ENCODE measurements at places on chromosomes 5 and 9.
A peak's percentile ranks its signal among the peaks of the same experiment; 100 is the strongest.

- DNase-seq = no peak
Observed at GRCh38 chr9:7910426-7911020, 110.9 kb upstream of the DMAC1 start.

DNA sequence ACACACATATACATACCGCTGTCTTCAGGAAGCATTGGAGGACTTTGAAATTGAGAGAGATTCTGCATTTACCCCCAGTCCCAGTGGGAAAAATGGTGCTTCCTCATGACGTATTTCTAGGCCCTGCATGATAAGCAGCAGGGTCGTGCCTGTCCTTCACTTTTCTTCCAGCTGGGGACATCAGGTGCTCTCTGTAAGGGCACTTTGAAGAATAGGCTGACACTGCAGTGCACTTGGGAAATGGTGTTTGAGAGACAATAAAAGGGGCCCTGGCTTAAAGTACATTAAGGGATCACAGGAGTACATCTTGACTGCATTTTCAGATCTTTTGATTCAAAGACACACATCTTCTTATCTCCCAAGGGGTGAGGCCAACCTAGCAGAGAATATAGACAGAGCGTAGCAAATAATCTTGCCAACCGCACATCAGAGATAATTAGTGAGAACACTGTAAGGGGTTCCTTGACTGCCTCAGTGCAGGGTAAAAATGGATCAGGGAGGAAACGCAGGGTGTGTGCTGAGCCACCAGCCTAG is 437.9 kb downstream of the CSNK1G3 start:
- DNase-seq = no peak

GRCh38 chr5:42620579-42621216 is 135.9 kb upstream of the CCDC152 start:
- DNase-seq = no peak

GRCh38 chr9:132126680-132127236 is 35.1 kb upstream of the NTNG2 start:
- DNase-seq = no peak

DNA sequence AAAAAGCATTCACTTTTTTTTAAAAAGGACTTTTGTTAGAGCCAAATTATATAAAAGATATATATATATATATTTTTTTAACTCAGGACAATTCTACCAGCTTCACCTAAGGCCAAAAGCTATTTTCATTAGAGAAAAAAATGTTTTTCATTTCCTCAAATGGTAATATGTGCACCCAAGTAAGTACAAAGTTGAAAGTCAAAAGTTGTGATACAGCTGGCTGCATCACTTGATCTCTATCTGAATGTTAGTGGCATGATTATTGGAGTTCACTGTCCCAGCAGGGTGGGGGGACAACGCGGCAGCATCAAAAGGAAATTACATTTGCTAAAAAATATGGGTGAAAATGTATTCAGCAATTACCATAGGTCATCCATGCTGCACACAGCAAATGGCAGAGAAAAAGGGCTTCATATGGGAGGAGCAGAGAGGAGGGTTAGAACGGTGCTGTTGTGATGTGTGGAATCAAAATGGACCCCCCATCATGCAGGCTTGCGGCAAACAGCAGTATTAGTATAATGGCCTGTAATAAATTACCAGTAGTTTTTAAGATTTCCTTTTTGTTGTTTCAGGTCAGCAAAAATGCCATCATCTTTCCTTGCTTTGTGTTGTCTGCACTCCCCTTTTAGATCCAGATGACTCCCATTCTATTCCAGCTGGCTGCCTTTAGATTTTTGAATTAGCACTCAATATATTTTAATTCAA is 253.7 kb downstream of the MAT2B start:
- DNase-seq = no peak

- no peak for DNase-seq
Observed at GRCh38 chr9:132482196-132482813, 72.3 kb downstream of the CFAP77 start.

- DNase-seq = no peak
Observed at GRCh38 chr9:129478961-129479630, 141.8 kb downstream of the C9orf50 start.

- DNase-seq = peak; percentile 72
Observed at GRCh38 chr5:56673171-56673570, 142.2 kb upstream of the MAP3K1 start.

- DNase-seq = no peak
Observed at GRCh38 chr9:18768951-18769622, 263.9 kb downstream of the SAXO1 start.

DNA sequence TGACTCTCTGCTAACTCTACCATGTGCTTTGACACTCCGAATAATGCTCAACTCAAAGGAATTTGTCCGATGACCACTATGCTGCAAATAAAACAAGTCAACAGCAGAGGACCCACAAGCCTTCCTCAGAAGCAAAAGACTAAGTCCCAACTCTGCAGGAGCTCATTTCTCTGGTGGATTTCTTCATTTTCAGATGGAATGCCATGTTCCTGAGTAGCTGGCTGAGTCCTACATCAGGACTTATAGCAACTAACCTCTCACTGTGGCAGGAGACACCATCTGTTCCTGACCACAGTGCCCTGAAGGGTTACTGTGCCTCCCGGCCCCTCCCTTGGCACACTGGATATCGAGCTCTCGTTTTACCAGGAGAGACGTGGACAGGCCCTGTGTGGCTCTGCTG is 20.8 kb downstream of the LHFPL2 start:
- DNase-seq = no peak

DNA sequence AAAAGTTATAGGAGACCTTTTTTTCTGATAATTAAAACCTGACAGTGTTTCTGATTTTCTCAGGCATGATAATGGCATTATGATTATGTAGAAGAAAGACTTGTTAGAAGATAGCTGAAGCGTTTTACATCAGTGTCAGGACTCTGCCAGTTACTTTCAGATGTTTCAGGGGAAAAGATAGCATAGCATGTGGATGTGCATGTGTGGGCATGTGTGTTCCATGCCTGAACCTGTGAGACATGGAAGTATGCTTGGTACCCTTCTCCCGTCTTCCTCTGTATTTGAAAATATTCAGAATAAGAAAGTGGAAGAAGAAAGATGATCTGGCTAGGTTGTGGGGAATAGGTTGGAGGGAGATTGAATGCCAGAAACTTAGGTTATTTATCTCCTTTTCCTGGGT is 113.1 kb upstream of the PCAT7 start:
- no peak for DNase-seq

GRCh38 chr5:3911773-3912172 is 316.1 kb downstream of the IRX1 start:
- DNase-seq = no peak
